ENCODE measurements at places on chromosomes 2 and 18.

DNA sequence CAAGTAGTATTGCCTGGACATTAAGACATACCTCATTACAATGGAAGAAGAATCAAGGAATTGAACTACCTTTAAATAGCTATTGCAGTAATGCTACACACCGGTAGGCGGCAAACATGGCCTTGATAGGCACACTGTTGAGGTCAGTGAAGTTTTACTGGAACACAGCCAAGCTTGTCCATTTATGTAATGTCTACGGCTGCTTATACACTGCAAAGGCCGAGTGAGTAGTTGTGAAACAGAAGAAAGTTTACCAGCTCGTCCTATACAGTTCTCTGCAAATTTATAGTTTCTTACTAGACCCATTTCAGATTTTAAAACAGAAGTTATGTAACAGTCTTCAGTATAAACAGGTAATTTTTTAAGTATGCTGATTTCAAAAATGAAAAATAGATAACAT lies 38.8 kb downstream of the PPP4R1 start:
- peak; percentile 86 for DNase-seq

DNA sequence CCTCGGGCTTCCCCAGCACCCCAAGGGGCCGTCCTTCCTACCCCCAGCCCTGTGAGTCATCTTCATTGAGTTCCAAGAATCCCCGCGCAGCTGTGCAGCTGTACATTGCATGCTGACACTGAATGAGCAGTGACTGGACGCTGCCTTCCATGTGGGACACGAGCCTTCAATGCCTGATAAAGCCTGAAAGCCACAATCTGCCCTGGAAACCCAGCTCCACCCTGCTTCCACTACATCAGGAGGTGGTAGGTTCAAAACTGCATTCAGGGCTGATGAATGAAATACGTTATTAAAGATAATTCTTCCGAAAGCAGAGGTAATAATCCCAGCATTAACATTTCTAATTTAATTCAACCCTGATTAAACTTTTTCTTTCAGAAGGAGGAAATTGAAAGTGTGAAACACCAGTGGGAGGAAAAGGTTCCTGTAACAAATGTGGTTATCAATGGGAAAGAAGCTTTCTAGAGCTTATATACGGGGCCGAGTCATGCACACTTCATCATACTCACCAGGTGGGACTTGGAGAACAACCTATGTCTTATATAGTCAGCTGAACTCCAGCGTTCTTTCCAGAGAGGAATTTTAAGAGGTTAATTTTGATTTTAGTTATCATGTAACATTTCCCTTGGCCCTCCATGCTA lies 360.1 kb downstream of the LPIN1 start:
- DNase-seq, result peak; percentile 29

DNA sequence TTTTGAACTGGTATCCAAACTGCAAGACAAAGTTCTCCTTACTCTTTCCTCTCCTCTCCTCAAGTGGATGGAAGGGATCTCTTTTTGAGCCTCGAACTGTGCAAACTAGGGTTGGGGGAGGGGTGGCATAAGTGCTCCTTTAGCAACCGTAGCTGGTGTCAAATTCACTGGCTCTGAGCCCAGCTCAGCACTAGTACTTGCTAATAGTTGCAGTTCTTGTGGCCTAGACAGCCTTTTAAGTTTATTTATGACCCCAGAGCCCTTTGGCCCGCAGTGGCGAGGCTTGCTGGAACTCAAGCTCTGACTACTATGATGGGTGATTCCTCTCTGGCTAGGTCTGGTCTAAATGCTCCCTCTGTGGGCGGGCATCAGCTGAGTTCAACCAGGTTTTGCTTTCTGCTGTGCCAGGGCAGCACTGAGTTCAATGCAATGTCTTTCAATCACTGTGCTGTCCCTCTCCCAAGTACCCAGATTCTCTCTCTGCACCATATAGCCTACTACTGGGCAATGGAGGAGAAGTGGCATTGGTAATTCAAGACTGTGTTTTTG lies 528.4 kb upstream of the SYT4 start:
- peak; percentile 21 for DNase-seq

GRCh38 chr18:57352271-57352701 lies at the start of gene ST8SIA3:
TSS of gene ST8SIA3 (plus strand) at chr18:57352557. CDS start at chr18:57352847, 290 bp downstream.
- DNase-seq, result no peak

- DNase-seq, result no peak
Measured at GRCh38 chr18:7886436-7886835, 319.3 kb downstream of the PTPRM start.

- DNase-seq, result no peak
Measured at GRCh38 chr18:33010149-33010548, 237.3 kb upstream of the KLHL14 start.

DNA sequence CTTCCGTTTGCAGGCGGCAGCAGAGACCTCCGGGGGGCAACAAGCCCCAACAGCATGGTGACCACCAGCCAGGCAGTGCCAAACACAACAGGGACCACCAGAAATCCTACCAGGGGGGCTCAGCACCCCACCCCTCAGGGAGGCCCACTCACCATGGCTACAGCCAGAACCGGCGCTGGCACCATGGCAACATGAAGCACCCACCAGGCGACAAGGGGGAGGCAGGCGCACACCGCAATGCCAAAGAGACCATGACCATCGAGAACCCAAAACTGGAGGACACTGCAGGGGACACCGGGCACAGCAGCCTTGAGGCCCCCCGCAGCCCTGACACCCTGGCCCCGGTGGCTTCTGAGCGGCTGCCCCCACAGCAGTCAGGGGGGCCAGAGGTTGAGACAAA lies 192.9 kb downstream of the SMAD7 start:
- DNase-seq, result no peak

GRCh38 chr2:197705912-197706838 lies 1.0 kb downstream of the MARS2 start:
- DNase-seq, result peak; percentile 43

GRCh38 chr2:132268977-132269523 lies 107.3 kb upstream of the ANKRD30BL start:
- DNase-seq, result no peak

GRCh38 chr18:76827205-76828200 lies 5.1 kb downstream of the ZNF236 start:
- no peak for DNase-seq

DNA sequence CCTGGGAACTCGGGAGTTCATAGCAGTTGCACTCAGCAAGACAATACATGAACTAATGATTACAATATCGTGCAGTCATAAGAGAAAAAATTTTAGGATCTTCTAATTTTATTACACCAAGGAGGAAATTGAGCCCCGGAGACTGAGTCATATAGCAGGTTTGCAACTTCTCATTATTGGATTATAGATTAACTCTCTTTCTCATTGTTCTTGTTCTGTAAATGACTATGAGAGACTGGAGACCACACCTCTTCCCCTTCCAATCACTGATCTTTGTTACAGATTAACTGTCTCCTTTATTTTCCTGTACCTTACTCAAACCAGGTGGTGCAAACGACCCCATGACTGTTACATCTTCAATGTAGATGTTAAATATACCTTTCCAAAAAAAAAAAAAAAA lies 435.8 kb upstream of the DDX18 start:
- DNase-seq, result no peak

DNA sequence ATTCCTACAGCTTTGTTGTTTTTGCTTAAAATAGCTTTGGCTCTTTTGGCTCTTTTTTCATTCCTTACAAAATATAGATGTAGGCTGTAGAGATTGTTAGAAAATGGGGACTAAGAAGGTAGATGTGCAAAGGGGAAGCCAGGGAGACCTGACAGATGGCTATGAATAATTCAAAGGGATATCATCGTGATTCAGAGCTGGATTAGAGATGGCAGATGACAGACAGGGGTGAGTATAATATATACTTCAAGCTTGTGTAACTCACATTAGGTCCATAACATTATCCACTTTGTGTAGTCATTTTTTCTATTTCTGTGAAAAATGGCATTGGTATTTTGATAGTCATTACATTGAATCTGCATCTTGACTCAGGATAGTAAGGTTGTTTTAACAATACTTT lies 422.9 kb upstream of the ST6GAL2 start:
- no peak for DNase-seq

DNA sequence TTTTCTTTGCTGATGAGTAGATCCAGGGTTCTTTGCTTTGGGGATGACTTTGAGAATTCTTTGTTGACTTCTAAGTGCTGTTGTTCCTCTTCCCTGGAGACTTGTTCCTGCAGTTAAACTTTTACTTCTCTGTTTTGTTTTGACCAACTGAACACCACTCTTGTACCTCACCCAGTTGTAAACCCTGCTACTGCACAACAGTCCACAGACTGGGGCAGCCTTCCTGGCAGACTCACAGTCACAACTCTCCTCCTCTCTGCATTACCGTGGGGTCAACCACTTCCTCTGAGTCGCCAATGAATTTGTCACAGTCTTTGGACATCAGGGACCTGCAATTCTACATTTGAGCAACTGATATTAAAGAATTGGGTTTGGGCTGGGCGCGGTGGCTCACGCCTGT lies 3.8 kb upstream of the SLC8A1 start:
- no peak for DNase-seq

DNA sequence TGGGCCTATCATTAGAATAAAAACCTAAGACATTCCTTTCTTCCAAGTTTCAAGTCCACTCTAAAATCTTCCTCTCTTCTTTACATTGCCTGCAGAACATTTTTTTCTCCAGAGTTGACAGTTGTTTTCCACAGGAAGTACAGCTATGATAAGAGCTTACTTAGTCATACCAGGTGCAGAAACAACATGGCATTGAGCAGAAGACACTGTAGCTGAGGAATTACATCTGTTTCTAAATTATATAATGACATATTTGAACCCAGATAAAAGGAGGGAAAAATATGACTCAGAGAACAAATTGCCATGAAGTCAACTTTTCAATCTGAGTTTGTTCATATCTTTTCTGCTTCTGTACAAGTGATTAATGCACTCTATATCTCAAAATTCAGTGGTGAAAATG lies 30.2 kb downstream of the CMPK2 start:
- DNase-seq, result no peak

- DNase-seq, result no peak
Measured at GRCh38 chr2:60515721-60516226, 37.7 kb downstream of the BCL11A start.

DNA sequence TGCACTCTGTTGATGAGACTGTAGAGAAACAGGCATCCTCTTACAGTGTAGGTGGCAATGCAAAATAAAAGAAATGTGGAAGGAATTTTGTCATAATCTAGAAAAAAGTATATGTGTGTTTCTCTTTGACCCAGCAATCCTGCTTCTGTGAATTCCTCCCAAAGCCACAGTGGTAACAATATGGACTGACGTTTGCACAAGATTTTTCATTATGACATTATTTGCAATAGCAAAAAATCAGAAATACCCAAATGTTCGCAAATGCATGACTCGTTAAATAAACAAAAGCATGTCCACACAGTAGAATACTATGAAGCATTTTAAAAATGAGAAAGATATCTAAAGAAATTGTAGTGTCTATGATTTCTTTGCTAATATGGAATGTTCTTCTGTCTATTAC lies 255.2 kb upstream of the NRP2 start:
- no peak for DNase-seq

GRCh38 chr2:114700440-114700839 lies 258.0 kb downstream of the DPP10 start:
- DNase-seq, result no peak

DNA sequence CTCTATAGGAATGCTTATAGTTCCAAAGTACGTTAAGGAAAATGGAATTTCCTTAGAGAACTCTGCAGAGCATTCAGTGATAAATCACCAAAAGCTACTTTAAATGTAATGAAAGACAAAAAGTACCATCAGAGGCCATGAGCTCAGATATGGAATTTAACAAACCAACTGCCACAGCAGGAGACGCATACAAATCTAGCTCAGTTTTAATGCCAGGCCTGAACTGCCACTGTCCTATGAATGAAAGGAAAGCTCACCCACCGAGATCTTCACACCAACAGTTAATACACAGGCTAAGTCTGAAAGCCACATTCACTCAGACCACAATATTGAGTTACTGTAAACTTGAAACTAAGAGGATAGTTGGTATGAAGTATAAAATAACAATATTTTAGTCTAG lies 126.8 kb downstream of the ZNF516 start:
- DNase-seq, result no peak

DNA sequence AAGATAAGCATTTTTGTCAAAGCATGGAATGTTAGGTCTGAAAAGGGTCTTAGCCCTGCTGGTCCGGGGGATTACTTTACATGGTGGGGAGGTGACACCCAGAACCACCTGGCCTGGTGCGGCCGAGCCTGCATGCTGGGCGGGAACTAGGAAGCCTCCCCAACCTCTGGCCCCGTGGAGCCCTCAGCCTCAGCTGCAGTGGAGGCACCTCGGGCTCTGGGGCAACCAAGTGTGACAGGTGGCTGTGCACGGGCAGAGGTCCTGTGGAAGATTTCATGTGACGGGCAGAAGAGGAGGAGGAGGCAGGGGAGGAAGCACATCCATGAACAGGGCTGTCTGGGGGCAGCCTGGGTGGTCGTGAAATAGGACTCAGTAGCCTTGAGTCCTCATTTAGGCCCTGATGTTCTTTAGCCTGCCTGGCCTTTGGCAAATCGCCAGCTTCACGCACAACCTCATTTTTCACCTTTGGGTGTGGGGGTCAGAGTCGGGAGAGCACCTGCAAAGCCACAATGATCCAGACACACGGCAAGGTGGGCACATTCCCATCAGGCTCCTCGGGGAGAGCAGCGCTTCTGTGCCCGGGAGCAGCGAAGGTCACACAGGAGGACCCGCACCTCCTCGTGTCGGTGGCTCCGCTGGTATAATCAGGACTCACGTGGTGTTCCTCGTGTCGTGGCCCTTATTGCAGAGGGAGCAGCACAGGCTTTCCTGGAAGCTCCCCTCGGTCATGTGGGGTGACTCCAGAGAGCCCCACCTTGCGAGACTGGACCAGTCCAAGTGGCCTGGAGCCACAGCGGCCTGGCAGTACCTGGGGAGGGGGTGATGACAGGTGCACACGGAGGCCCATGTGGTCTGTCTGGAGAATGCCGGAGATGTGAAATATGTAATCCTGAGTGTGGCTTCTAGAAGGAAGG lies 13.9 kb downstream of the CNDP2 start:
- DNase-seq, result no peak

- DNase-seq, result no peak
Measured at GRCh38 chr2:32502941-32503340, 124.9 kb upstream of the TTC27 start.

DNA sequence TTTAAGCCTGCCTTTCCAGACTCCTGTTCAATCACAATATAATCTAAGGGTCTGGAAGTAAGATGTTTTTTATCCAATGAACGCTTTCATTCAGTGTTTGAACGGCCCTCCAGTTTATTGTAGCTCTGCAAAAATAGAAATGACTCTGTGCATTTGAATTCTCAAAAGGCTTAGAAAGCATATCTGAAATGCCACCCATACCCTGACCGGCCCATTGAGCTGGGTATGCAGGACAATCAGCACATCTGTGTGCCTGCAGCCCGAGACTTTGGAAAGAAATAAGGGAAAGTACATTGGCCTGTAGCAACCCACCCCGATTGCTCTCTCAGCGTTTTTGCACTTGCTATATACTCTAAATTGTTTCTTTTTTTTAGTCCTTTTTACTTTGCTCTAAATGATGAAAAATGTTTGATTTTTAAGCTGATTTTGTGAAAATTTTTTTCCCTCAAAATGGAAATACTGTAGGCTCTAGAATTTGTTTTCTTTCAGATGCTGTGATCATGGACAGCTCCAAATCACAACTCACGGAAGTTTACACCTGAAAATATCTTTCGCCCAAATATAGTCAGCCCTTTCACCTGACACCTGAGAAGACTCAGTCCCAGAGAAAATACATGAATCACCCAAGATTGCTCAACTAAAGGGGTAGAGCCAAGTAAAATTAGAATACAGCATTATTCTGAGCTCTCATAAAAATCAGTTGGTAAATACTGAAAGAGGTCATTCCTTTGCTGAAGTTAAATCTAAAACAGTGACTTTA lies 194.5 kb upstream of the SIX3 start:
- DNase-seq, result no peak

All from colonic mucosa (tissue), 4 donors.